ENCODE measurements at places on chromosomes 2 and 18.

- no peak for DNase-seq
These were observed 61.8 kb upstream of the SLC66A3 start for GRCh38 chr2:11093467-11093866.

DNA sequence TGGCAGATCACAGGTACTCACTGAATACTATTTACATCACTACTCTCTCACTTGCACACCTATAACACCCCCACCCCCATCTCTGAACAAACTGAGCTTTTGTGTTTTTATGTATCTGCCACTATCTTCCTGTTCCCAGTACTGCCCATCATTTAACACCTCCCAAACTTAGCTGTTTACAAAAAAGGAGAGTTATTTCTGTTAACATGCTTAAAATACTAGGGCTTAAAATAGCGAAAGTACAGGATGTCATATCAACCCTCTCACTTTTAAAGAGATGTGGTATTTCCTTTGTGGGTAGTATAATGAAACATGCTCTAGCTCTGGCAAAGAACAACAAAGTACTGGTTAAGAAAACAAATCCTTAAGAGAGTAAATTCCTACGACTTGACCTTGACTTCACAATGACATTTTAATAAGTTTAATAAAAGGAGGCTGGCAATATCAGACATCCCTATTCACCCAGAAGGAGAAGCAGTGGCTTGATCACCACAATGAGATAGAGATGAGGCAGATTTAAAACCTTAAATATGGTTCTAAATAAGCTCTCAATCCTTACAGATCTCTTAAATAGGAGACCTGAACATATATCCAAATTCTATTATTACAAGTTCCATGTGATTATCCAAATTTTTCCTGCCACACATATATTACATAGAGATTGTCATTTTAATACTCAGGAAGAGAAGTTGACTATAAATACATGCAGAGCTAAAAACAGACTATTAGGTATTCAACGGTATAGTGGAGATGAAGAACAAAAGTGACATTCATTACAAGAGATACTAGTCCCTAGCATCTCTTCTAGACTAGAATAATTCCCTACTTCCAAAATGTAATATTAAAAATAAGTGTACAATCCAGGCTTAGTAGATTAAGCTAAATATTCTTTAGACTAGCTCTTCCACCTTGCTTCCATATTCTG is 36.9 kb downstream of the TRAK2 start:
- DNase-seq = no peak

DNA sequence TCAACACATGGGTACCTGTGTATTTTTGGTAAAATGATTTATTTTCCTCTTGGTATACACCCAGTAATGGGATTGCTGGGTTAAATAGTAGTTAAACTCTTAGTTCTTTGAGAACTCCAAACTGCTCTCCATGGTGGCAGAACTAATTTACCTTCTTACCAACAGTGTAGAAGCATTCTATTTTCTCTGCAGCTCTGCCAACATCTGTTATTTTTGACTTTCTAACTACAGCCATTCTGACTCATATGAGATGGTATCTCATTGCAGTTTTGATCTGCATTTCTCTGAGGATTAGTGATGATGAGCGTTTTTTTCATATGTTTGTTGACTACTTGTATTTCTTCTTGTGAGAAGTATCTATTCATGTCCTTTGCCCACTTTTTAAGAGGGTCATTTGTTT is 180.6 kb downstream of the FSIP2 start:
- DNase-seq = no peak

DNA sequence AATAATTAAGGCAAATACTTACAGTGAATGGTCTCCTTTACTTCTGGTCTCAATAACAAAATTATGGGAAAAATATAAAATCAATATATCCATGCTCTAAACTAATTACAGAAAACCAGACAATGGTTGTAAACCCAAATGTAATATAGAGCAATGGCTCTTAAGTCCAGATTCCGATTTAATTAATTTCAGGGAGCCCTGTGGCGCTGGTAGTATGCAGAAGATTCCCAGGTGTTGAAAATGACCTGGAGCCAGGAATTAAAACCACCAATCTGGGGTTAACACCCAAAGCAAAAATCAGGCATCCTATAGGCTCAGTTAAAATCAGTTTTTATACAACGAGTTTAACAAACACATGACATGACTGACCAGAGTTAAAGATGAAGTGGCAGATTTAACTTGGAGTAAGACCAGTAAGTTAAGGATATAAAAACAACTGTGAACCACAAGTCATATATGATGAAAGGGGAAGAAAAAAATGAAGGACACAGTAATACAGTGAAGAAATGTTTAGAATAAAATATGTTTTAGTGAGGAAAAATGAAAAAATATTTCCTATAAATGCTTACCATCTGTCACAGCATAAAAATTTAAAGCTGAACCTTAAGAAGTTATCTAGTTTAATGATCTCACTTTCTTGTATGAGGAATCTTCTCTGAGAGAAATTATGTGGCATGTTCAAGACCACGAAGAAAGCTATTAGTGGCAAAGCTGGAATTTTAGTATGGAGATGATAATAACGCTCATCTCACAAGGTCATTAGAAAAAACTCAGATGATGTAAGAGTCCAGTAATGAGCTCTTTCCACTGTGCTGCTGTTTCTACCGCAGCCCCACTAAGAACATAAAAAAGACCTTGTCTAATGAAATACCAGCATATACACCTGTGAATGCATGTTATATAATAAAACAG is 45.8 kb upstream of the FLACC1 start:
- DNase-seq = no peak

GRCh38 chr18:23331091-23331920 is 121.8 kb upstream of the RIOK3 start:
- DNase-seq = no peak

DNA sequence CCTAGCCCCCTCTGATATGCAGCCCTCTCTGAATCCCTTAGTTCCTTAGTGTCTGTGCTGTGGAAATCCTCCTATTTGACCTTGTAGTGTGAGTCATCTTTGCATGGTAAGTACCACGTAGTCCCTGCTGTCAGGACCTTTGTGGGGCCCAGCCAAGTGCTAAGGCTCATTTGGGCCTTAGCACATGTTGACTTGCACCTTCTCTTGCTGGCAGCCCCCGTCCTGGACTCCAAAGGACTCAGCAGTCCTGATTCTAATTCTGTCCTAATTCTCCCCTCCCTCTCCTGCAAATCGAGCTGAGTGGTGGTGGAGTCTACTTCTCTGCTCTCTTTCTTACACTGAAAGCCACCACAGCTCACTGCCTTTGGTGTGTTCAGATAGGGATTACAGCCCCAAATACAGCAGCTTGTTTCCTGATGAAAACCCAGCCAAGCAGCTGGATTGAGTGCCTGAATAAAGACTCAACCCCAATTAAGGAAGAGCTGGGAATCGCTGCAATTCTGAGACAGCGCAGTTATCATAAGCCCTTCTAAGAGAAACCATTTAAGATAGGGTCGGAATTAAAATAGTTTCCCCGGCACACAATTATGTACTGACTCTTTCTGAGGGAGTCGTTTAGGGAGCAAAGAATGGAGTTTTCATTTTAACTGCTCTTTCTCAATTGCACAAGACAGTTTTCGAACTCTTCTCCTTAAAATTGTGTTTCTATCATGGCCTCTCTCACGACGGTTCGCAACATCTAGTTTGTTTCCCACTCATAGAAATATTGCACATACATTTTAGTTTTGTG is 215.6 kb upstream of the TNP1 start:
- DNase-seq = no peak

- no peak for DNase-seq
These were observed 264.6 kb downstream of the RBM43 start for GRCh38 chr2:150997066-150997465.

- no peak for DNase-seq
These were observed 89.0 kb upstream of the RBMS1 start for GRCh38 chr2:160582490-160583145.

DNA sequence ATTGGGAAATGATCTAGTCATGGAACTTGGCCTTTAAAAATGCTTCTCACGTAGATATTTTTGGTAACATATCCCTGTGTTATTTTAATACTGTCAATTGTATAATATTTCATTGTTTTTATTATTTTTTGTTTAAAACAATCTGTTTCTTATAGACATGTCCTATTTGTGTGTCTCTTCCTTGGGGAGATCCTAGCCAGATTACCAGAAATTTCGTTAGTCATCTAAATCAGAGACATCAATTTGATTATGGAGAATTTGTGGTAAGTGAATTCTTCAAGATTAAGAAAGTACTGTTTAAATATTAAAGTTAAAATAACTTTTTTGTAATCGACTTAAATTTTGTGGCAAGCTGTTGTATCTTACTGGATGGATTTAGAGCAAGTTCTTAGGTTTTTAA is 34.9 kb downstream of the RNF138 start:
- DNase-seq = no peak

DNA sequence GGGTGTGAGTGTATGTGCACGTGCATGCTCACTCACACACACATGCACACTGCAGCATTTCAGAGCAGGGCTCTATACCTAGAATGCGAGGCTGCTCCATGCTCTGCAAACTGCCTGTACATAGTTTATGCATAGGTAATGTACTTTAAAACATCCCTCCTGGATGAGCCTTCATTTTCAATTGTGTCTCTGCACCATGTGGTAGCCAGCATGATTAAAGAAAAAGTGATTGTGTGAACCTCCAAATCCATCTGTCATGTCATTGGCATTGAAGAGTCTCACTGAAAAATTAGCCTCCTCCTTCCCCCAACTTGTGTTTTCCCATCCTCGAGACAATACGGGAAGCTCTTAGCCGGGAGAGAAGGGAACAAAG is 120.9 kb upstream of the SPATS2L start:
- DNase-seq = no peak

- DNase-seq = no peak
These were observed 10.7 kb upstream of the RBM45 start for GRCh38 chr2:178101321-178102079.

DNA sequence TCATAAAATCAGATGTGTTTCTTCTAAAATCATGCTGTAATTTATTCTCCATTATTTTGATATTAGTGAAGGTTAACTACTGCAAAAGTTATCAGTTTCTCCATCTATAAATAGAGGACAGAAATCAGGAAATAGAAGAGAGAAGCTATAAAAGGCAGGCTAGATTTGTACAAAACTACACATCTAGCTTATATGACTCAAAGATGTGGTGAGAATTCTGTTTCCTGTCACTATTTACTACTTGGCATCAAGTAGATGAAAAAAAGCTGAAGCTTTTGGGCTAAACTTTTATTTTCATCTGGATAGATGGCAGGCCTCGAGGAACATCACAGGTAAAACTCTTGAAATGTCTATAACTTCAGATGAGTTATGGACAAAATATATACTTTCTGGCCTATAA is 49.8 kb upstream of the NAB1 start:
- no peak for DNase-seq

DNA sequence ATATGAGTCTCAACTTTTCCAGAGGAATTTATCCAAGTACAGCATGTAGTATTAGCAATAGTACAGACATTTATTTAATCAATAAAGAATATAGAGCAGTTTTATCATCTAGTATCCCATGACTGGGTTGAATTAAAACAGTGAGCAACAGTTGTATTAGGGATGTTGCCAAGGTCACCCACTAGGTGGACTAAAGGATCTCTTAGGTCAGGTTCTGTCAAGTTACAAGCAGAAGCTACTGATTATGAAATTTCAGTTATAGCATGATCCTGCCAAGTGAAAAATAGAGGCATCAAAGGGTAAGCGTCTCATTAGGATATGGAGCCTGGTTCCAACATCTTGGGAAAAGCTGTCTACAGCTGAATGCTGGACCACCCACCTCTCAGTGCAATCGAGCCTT is 52.1 kb upstream of the LAPTM4A start:
- DNase-seq = no peak

- no peak for DNase-seq
These were observed 84.5 kb upstream of the REG3G start for GRCh38 chr2:78940998-78941397.

GRCh38 chr2:210534879-210535278 is 21.5 kb upstream of the CPS1 start:
- no peak for DNase-seq

DNA sequence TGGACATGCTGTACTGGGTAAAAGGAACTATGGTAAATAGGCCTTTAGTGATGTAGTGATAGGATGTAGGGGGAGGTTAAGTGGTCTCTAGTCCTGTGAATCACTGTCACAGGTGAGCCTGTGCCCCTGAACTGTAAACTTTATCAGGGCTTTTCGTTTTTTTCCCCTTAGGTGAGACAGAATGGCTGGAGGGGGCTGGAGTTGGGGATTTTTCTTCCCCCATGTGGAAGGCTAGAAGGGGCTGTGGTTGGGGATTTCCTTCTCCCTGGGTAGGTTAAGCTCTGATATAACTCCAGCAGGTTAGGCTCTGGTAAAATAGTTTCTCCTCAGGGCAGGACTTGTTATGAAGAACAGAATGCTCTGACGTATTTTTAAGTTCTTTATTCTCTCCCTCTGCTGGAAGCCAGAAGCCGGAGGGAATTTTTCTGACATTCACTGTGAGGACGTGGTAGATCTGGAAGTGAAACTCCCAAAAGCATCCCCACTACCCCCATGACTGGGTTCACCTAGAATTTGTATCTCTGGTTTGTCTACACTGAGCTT is 28.5 kb downstream of the PIKFYVE start:
- no peak for DNase-seq

DNA sequence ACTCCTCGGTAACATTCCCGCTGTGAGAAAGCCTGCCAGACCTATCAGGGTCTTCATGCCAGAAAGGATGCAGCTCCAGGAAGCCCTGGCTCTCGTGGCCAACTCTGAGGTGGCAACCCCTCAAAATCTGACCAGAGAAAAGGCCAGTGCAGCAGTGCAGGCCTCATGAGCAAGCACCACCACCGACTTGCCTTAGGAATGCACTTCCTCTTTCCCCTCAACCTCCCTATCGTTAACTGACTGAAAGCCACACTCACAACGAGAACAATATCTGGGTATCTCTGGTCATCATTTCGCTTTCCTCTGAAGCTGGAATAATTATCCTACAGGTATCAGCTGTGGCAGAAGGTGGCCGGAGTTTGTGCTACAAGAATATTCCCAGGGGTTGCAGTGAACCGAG is 101.4 kb upstream of the POU3F3 start:
- no peak for DNase-seq

DNA sequence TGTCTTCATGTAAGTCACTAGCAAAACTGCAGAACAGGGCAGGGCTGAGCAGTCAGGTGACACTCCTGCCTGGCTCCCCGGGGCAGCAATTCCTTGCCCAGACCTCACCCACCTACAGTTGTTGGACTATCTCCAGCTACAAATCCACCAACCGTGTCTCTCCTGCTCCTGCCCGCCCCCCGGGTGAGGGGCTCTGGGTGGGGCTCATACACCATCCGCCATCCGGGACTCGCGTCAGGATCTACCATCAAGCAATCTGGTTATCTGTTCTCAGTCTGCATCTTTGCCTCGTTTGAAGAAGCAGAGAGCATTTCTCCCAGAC is 13.5 kb upstream of the GLI2 start:
- DNase-seq = no peak

- DNase-seq = peak; percentile 62
These were observed 1.8 kb downstream of the GYPC start for GRCh38 chr2:126657636-126658318.

- no peak for DNase-seq
These were observed 48.9 kb upstream of the ASXL2 start for GRCh38 chr2:25926984-25927756.

- no peak for DNase-seq
These were observed 33.9 kb downstream of the PAX3 start for GRCh38 chr2:222264791-222265320.

- DNase-seq = no peak
These were observed 103.0 kb downstream of the QPCT start for GRCh38 chr2:37447446-37447845.
